ENCODE measurements at places on chromosomes 16 and 17. TPM values are rescaled to one million over a fixed set of nuclear protein-coding genes. Genes with fewer than 3 reads are reported as not detected.

GRCh38 chr16:27471661-27472060, 69.7 kb downstream of the IL21R start:
- no peak for DNase-seq

DNA sequence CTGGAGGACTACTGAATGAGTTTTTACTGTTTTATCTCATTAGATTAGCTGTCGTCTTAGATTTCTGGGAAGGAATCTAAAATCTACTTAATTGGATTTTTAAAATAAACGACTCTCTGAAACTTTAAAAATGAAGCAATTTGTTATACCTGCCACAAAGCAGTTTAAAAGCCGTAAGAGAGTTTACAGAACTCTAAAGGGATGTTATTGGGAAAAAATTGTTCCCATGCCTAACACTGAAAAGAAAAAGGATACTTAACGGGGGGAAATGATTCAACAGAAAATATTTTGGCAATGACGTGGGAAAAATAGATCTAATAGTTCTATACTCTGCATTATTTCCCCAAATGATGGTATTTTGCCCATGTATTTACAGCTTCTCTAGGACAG, 27.0 kb downstream of the ARHGAP17 start:
- DNase-seq: no peak

The MRPL12 gene
- 105 TPM for total RNA-seq

DNA sequence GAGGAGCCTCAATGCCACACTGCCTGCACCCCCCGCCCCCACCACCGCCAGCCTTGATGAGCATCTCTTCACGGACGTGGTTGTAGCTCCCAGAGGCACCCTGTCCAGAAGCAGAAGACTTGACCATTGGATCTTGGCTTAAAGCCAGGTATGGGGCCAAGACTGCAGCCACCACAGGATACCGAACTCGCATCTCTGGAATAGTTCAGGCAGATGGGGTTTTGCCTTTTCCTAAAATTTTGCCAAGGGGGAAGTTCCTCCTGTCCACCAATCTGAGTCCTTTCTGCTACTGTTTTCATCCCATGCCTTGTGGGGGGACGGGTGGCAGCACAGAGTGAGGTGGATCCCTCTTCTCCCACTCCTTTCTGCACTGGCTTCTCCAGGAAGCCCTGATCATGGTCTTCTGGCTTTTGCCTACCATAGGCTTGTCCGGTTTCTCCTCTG, 939 bp downstream of the CORO6 start:
- no peak for DNase-seq

- DNase-seq: no peak
These were observed 10.0 kb upstream of the BEAN1 start for GRCh38 chr16:66416939-66417700.

The CCL14 gene
- not detected for total RNA-seq

GRCh38 chr17:63843910-63844677, 1.6 kb upstream of the SMARCD2 start:
- DNase-seq: no peak

DNA sequence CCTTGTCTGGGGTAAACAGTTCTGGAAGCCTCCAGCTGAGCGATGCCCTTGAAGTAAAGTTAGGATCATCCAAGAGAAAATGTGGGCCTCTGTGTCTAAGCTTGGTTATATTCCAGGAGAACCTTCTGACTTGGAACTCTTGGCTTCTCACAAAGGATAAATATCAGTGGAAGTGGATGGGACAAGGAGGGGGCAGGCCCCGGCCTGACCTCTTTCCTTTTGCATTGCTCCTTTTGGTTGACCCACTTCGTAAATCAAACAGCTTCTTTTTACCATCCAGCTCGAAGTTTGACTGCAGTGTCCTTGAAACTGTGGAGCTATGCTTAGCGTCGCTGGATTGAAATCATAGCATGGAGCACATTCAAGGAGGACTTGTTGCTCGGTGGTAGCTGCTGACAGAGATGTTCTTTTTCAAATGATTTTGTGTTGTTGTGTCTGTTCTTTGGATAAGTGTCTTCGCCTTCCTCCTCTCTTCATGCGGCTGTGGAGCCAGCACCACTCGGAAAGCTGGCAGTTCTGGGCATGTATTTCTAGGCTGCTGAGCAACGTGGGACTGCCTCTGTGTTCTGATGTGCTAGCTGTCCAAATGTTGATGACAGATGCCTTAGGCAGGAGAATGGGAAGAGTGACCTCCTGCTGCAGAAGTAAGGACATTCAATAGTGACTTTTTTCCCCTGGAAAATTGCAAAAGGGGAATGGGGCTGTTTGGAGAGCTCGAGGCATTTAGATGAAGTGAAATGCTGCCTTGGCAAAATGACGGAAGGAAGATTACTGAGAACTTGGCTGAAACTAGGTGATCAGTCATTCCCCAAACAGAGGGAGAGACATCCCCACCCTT, 4.5 kb downstream of the MINK1 start:
- DNase-seq: no peak

The KRT27 gene
- total RNA-seq: not detected

- DNase-seq: no peak
These were observed 61.8 kb downstream of the XYLT1 start for GRCh38 chr16:17408955-17409441.

GRCh38 chr16:49049191-49049590, 232.4 kb downstream of the CBLN1 start:
- no peak for DNase-seq

The SCPEP1 gene
- total RNA-seq: 17.6 TPM

The RPUSD1 gene
- total RNA-seq: 27.1 TPM

DNA sequence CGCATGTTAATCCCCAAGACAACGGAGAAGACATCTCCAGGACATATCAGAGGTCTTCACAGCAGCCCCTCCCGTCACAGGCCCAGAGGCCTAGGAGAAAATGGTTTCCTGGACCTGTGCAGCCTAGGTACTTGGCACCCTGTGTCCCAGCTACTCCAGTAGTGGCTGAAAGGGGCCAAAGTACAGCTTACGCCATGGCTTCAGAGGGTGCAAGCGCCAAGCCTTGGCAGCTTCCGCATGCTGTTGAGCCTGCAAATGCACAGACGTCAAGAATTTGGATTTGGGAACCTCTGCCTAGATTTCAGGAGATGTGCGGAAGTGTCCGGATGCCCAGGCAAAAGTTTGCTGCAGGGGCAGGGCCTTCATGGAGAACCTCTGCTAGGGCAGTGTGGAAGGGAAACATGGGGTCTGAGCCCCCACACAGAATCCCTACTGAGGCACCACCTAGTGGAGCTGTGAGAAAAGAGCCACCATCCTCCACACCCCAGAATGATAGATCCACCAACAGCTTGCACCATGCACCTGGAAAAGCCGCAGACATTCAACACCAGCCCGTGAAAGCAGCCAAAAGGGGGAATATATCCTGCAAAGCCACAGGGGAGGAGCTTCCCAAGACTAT, 159.3 kb upstream of the COX10 start:
- no peak for DNase-seq

- no peak for DNase-seq
These were observed 125.5 kb upstream of the CACNG3 start for GRCh38 chr16:24130494-24131085.

DNA sequence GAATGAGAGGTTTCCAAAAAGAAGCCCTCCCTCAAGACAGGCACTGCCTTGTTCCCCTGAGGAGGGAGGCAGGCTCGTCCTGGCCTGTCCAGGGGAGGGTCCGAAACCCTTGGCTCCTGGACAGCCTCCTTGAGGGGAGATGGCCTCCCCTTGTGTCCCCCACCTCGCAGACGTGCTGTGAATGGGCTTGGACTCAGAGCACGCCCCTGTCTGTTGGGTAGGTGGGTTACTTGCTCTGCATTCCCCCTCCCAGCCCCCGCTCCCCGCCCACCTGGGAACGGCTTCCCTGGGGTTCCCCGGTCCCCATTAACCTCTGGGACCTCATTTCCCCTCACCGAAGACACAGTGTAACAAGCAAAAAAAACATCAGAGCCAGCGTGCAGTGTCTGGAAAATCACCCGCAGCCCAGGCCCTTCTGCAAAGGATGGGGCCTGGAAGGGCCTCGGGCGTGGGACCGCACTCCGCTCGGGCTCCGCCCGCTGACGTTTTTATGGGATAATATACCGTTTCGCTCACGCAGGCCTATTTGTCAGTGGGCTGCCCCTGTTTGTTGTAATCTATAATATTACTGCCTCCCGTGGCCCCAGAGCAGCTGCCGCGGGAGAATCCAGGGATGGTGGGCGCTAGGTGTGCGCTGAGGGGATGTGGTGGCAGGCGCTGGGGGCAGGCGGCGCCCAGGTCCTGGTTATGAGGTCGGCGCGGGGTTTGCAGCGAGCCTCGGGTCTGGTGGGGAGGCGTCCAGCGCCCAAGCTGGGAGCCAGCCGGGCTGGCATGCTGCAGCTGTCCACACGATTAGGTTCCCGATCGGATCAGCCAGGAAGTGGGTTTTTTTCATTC, 11.1 kb downstream of the BAHCC1 start:
- no peak for DNase-seq

DNA sequence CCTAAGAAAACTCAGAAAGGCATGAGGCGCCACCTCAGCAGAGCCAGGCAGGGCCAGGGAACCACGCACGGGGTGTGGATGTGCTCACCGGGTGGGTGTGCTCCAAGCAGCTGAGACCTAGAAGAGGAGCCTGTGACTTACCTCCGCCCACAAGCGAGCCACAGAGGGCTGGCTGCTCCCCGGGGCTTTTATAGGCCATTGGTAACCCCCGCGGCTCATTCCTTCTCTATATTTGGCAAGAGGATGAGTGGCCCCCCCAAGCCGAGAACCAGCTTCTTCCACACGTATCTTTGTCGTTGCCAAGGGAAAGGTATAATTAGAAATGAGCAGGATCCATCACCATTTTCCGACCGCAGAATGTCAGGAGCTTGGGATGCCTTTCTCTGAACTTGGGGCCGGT, at the start of gene MYH3:
Gene MYH3 (minus strand): TSS at position 162 of the 400 bp plus-strand sequence. CDS start 2,245 bp downstream, outside the sequence.
- no peak for DNase-seq

The GALR2 gene
- 6.2 TPM for total RNA-seq

DNA sequence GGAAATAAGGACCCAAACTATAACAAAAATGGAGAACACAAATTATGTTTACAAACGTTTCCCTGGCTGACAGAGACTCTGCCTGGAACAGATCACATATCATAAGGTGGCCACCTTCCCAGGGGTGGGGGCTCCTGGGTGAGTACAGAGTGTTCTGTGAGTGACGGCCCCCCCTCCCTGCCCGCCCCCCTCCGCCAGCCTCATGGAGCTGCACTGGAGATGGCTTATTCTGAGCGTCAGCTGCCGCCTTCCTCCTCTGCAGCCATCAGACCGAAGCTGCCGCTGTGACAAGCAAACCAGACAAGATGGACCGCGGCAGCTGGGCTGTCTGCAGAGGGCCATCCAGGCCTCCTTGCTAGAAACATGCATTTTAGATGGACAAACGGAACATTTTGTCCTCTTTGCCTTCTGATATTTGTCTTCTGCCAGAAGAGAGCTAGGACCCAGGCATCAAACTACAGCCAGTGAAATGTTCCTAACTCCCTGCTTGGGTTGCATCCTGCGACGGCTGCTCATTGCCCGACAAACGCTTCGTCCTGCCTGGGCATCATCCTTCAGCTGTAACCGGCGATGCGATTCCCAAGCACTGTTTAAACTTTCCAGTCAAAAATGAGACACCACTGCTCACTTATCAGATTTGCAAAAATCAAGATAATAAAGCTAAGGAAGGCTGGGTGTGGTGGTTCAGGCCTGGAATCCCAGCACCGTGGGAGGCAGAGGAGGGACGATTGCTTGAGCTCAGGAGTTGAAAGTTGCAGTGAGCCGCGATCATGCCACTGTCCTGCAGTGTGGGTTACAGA, 15.3 kb upstream of the RPTOR start:
- no peak for DNase-seq

- DNase-seq: no peak
These were observed 188.7 kb downstream of the TANC2 start for GRCh38 chr17:63154586-63155244.

The PPP1R27 gene
- total RNA-seq: not detected

The SLC5A11 gene
- not detected for total RNA-seq

DNA sequence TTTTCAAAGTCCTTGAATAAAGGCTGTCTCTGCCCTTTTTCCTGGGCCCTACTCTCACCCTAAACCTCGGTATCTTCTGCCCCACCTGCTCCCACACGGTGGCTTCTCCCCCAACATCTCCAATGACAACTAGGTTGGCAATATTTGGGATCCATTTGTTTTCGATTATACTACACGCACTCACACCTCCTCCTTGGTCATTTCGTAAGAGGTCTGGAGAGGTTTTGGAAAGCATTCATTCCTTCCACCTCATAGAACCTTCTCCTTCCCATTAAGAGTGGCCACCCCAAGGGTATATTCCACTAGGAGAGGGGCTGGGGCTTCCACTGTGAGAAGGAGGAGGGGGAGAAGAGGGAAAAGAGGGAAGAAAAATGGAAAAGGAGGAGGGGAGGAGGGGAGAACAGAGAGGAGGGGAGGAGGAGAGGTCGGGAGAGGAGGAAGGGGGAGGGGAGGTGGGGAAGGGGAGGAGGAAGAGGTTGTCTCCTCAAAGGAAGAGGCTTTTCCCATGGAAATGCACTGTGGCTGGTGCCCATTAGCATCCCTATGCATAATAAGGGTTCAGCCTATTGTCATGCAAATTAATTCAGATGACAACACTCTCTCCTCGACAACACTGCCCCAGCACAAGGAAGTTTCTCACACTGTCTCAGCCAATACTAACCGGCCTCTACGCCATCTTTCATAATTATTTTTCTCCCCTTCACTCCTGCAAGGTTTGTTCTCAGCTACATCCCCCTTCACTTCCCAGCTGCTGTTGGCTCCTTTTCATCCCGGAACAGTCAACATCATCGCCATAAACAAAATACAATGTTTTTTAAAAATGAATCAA, 30.0 kb downstream of the SOX9 start:
- DNase-seq: no peak

DNA sequence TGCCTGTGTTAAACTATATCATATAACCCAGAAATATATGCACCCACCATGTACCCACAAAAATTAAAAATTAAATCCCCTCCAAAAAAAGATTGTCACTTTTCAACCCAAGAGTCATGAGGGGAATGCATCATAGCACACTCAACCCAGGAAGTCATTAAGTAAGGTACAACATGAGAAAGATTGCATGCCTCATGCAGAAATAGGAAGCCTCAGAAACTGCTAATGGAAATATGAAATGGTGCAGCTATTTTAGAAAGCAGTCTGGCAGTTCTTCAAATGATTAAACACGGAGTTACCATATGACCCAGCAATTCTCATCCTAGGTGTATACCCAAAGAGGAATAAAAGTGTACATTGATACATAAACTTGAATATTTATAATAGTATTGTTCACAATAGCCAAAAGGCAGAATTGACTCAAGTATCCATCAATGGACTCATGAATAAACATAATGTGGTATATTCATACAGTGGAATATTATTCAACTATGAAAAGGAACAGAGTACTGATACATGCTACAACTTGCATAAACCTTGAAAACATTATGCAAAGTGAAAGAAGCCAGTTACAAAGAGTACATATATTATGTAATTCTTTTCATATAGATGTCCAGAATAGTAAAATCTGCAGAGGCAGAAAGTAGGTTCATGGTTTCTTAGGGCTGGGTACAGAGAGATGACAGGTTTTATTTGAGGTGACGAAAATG, 70.4 kb downstream of the TMEM100 start:
- DNase-seq: no peak

The PRR35 gene
- not detected for total RNA-seq

GRCh38 chr17:7987112-7987893, 15.1 kb upstream of the GUCY2D start:
- DNase-seq: no peak

- DNase-seq: no peak
These were observed 655 bp downstream of the HIRIP3 start for GRCh38 chr16:29994600-29995323.

The GLIS2 gene
- total RNA-seq: 0.16 TPM
